ENCODE measurements at places on chromosomes 16 and 17. TPM values are rescaled to one million over a fixed set of nuclear protein-coding genes. Genes with fewer than 3 reads are reported as not detected.

The IGFBP4 gene
- total RNA-seq: 111 TPM

The TTYH2 gene
- total RNA-seq: 0.25 TPM

The TSNAXIP1 gene
- 0.20 TPM for total RNA-seq

The ZP2 gene
- total RNA-seq: not detected

The EPN3 gene
- total RNA-seq: 0.13 TPM

The ELMO3 gene
- 0.60 TPM for total RNA-seq

The SP6 gene
- total RNA-seq: 5.1 TPM

The FNDC8 gene
- not detected for total RNA-seq

The CCL8 gene
- total RNA-seq: not detected

The SLC12A3 gene
- 0.20 TPM for total RNA-seq

The CACNG3 gene
- total RNA-seq: not detected

The ABCC11 gene
- total RNA-seq: 0.20 TPM

The CACNA1G gene
- total RNA-seq: not detected

The SLC6A2 gene
- not detected for total RNA-seq

The TAT gene
- not detected for total RNA-seq

The EIF3CL gene
- total RNA-seq: 111 TPM

The CBFB gene
- total RNA-seq: 62.4 TPM

The ASGR1 gene
- total RNA-seq: 4.1 TPM

The TRPV3 gene
- not detected for total RNA-seq

The ABCC1 gene
- total RNA-seq: 17.5 TPM

The MYH2 gene
- total RNA-seq: not detected

The KCNH6 gene
- total RNA-seq: not detected

The GPR142 gene
- not detected for total RNA-seq

The FA2H gene
- not detected for total RNA-seq

The SLC35G6 gene
- not detected for total RNA-seq

The ITGAE gene
- 35.7 TPM for total RNA-seq

The DHRS7C gene
- not detected for total RNA-seq

The RHBDL3 gene
- 0.07 TPM for total RNA-seq

The BRICD5 gene
- 1.7 TPM for total RNA-seq

The MARCHF10 gene
- not detected for total RNA-seq

The CEP20 gene
- 36.9 TPM for total RNA-seq

The TBC1D3G gene
- total RNA-seq: 0.89 TPM

The RAB37 gene
- total RNA-seq: 0.44 TPM

The OR3A3 gene
- total RNA-seq: not detected

The PRSS21 gene
- 1.2 TPM for total RNA-seq

The RGS9 gene
- 0.33 TPM for total RNA-seq

The APRT gene
- 289 TPM for total RNA-seq

The TLCD1 gene
- 2.5 TPM for total RNA-seq

The SLC16A13 gene
- total RNA-seq: 5.2 TPM

The PIK3R5 gene
- total RNA-seq: not detected

The XYLT1 gene
- 0.33 TPM for total RNA-seq

The HCRT gene
- total RNA-seq: not detected

The STUB1 gene
- 176 TPM for total RNA-seq

The HASPIN gene
- 9.4 TPM for total RNA-seq

The TPSD1 gene
- total RNA-seq: not detected

The MYH13 gene
- total RNA-seq: not detected

The RNU2-1 gene
- not detected for total RNA-seq

The CACNG1 gene
- total RNA-seq: not detected

The ABCC6 gene
- total RNA-seq: not detected

The HSD11B2 gene
- total RNA-seq: not detected

The SCRN2 gene
- total RNA-seq: 25.1 TPM
